ENCODE measurements at places on chromosomes 12 and 14.
A peak's percentile ranks its signal among the peaks of the same experiment; 100 is the strongest.

DNA sequence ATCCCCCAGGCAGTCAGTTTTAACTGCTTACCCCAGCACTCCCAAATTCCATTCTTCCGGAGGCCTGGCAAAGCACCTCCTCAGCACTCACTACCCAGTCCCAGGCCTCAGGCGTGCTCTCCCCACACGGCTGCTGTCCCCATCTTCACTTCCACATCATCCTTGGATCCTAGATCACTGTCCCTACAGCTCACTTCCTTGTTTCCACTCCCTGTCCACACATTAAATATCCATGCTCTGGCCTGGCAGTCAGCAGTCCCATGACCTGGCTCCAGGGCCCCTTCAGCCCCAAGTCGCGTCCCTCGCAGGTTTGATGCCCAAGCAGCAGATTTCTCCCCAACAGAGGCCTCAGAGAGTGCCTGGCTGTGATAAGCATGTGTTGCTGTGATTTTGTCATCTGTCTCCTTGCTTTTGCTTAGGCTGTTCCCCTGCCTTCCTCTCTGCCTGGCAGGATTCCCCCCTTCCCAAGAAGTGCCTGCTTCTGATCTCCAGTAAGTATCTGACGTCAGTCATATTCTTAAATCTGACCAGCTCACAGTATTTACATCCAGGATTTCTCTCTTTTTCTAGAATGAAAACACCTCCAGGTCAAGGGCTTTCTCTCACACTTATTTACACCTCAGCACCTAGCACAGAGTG lies 241.7 kb downstream of the ZFP36L1 start:
- no peak for DNase-seq

GRCh38 chr12:22318108-22318737 lies 16.3 kb downstream of the ST8SIA1 start:
- no peak for DNase-seq

GRCh38 chr12:132812631-132813305 lies 15.9 kb downstream of the GOLGA3 start:
- no peak for DNase-seq

DNA sequence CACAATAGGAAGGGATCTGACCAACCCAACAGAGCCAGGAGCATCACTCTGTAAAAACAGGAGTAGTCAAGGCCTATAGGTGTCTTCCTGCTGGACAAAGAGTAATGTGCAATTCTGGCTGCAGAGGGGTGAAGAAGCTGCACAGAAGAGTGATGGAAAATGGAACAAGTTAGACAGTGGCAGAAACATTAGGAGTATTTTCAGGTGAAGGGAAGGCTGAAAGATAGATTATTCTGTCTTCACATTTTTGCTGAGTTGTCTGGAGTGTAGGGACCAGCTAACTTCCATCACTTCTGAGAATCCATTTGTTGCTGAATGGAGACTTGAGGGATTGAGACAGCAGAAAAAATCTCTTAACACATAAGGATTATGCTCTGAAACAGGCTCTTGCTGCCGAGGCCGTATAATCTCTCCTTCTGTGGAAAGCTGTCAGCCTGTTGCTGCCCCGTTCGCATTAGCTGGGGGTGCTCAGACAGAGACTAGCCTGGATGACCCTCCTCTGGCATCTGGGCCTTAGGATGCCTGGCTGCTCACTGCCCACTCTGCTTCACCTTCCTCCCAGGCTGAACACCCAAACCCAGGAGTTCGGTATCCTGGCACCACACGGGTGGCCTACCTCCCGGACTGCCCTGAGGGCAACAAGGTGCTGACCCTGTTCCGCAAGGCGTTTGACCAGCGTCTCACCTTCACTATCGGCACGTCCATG lies 3.1 kb upstream of the ARHGEF25 start:
- no peak for DNase-seq

DNA sequence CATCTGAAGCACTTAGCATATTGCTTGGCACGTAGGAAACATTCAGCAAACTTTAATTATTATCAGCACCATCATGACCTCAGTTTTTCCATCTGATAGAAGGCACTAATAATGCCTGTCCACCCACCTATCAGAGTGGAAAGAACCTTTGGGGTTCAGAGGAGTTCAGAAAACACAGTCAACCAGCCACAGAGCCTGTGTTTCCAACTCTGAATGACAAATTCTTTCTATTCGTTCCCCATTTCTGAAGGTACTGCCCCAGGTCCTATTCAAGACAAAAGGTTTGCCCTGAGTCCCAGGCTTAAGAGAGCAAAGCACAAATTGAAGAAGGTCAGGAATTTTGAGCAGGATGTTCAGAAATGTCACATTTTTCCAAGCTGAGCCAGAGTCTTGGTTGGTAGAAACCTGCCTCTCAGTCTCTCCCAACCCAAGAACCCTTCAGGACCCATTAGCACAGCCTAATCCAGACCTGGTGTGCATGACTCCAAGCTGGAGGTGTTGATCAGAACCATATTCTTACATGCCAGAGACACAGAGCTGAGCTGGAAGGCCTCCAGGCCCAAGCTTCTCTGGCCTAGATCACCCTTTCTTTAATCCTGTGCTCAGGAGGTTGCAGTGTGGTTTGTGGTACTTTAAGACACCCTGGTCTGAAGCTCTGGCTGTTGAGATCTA lies 114.4 kb downstream of the TBX5 start:
- DNase-seq = no peak

- DNase-seq = no peak
Measured at GRCh38 chr12:72207486-72208409, 64.4 kb upstream of the TRHDE start.

DNA sequence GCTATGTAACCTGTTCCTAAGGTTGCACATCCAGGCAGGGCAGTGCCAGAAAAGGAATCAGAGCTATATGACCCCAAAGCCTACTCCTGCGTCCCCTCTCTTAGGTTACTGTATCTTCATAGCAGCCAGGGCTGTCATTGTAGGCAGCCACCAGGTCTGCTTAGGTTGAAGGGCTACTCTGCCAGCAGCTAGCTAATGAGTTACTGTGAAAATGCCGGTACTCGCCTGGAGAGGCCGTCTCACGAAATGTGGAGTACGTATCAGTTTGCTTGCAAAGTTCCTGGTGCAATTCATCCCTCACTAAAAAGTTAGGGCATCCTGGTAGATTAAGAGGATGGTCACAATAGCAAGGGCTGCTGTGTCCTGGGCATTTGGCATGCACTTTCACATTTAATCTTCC lies 50.9 kb downstream of the RPH3A start:
- no peak for DNase-seq

GRCh38 chr14:95077345-95077744 lies 80.0 kb downstream of the DICER1 start:
- DNase-seq = no peak

DNA sequence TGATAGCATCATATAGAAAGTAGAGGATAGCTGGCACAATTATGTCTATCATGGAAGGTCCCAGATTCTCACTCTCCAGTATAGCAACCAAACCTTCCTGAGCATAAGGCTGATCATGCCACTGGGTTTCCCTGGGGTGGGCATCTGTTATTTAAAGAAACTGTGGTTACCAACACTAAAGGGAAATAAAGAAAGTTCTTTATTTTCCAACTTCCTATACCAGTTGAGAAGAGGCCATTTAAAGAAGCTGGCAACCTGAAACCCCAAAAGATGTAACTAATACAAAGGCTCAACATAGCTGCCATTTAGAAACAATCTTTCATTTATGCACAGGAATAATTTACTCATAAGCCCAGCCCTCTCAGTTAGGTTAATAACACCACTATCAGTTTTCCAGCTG lies 3.1 kb downstream of the BCAT1 start:
- DNase-seq = no peak

DNA sequence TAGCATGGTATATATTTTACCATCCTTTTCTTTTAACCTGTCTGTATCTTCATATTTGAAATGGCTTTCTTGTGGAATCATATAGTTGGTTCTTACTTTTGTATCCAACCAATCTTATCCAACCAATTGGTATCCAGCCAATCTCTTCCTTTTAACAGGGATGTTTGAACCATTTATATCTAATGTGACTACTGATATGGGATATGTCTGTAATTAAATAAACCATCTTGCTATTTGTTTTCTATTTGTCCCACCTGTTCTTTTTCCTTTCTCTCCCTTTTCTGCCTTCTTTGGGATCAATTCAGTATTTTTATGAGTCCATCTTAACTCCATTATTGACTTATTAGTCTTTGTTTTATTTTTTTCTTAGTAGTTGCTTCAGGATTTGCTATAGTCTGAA lies 30.8 kb upstream of the SNX6 start:
- DNase-seq = no peak

GRCh38 chr14:24612196-24612595 lies 2.7 kb upstream of the GZMH start:
- peak; percentile 7 for DNase-seq

DNA sequence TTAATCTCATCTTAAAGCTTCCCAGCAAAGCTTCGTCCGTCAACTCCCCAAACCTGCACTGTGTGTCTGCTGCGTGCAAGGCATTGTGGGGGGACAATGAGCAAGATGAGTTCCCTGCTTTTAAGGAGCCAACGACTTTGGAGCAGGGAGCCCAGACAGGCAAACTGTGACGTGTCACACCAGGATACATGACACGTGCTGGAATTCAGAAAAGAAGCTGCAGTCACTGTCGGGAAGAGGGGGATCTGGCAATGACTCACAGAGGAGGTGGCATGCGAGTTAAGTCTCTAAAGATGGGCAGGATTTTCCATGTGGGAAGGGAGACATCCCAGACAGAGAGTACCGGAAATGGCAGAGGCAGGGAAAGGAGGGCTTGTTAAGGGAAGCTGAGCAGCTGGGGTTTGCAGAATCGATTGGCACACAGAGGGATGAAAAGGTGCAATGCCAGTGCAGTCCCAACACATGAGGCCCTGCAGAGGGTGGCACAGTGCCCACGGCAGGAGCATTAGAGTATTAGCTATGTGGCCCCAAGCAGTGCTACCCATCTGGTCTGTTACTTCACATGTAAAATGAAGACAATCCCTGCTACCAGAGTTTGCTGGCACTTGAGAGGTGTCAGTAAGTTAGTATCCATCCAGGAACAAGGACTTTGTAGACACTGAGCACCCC lies 52.9 kb downstream of the SETD3 start:
- no peak for DNase-seq

DNA sequence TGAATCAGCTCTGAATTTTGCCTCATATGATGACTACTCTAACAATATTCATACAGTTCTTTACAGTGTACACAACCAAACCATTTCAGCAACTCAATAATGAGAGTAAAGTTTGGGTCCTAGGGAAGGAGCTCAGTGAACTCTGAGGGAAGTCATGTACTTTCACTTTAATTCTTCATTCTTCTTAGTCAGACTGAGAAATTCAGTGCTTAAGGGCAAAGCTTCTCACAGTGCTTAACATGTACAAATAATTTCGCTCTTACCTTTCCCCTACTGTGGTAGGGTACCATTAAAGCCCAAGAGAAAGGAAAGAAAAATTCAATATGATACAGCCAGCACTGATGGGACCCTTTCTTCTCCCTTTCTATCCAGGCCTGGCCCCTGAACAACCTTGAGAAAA lies 435.0 kb downstream of the NELL2 start:
- DNase-seq = no peak

DNA sequence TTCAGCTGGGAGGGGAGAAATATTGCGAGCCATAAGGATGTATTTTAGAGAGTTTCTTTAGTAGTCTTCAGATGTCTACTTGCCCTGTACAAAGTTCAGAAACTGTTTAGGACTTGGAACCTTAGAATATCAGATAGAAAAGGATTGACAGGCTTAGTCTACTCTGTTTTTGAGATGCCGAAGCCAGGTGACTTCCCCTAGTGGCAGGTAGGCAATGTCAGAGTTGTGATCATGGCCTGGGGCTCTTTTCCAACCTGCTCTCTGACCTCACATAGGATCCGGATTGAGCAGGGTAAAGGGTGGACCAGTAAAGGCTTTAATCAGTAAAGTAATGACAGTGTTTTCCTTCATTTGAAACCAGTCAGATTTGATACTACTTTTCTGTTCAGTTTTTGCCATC lies 59.6 kb downstream of the PRKCH start:
- no peak for DNase-seq

DNA sequence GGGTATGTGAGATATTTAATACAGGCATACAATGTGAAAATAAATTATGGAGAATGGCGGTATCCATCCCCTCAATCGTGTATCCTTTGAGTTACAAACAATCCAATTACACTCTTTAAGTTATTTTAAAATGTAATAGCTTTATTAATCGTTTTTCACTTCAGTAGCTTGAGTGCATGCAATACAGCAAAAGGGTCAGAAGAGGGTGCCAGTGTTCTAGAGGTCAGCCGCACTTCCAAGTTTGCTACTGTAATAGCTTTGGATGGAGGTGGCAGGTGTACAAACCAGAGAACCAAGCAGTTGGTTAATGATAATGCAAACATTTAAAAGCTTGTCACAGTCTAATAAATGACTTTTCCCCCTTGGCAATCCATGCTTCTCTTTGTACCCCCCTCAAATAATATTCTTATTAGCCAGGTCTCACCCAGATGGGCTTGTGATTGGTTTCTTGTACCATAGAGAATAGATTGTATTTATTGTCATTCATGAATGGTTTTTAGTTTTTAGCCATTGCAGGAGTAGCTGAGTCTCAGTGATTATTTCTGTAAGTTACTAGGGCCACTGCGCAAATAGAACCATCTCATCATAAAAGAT lies 127.0 kb downstream of the ERC1 start:
- DNase-seq = peak; percentile 78

DNA sequence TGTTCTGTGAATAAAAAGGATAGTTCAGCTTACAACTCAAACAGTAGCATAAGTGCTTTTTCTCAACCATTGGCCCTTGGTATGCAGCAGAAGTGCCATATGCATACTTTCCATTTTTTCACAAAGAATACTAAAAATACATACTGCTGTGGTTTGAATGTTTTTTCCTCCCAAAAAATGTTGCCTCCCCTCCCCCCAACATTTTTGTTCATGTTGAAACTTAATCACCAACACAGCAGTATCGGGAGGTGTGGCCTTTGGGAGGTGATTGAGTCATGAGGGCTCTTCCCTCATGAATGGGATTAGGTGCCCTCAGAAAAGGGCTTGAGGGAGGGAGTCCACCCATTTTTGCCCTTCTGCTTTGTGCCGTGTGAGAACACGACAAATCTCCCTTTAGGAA lies 198.6 kb downstream of the ESR2 start:
- DNase-seq = no peak

GRCh38 chr14:38882533-38882932 lies 220.5 kb downstream of the SEC23A start:
- DNase-seq = no peak

GRCh38 chr12:1058423-1058822 lies 67.4 kb downstream of the ERC1 start:
- no peak for DNase-seq

- no peak for DNase-seq
Measured at GRCh38 chr14:102249041-102249440, 55.9 kb downstream of the MOK start.

GRCh38 chr14:74368441-74368840 lies 20.2 kb downstream of the VRTN start:
- no peak for DNase-seq

GRCh38 chr12:89454080-89454848 lies 70.3 kb downstream of the GALNT4 start:
- DNase-seq = no peak
